HuH-7.5 (cell line): ENCODE measurements at places on chromosomes 2 and 18.

GRCh38 chr2:69589973-69590652, 53.4 kb downstream of the AAK1 start:
- DNase-seq = no peak

GRCh38 chr18:48933578-48934414, 17.0 kb downstream of the SMAD7 start:
- DNase-seq = no peak

DNA sequence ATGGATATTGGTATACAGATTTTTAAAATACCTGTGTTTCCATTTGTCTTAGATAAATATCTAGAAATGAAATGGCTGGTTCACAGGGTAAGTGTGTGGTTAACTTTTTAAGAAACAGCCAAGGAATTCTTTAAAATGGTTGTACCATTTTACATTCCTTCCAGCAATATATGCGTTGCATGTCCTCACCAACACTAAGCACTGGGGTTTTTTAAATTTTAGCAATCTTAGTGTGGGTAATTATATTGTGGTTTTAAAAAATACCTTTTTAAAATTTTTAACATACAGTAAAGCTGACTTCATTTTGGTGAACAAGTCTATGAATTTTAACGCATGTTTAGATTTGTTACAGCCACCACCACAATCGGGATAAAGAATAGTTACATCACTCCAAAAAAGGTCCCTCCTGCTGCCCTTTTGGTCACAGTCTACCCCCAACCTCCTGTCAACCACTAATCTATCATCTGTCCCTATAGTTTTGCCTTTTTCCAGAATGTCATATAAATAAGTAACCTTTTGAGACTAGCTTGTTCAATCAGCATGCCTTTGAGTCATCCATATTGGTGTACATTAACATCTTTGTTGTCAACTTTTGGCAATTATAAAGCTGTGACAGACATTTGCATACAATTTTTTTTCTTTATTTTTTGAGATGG, 128.1 kb upstream of the MSTN start:
- no peak for DNase-seq

DNA sequence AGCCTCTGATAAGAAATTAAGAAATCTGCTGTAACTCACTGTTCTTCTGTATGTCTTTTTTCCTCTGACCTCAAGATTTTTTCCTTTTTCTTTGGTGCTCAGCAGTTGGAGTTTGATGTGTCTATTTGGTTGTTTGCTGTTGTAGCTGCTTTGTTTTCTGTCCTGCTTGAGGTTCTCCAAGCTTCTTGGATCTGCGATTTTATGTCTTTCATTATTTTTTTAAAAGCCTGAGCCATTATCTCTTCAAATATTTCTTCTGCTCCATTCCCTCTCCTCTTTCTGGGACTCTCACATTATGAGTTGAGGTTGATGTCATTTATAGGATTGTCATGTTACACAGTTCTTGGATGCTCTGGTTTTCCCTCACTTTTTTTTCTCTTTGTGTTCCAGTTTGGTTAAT, 47.7 kb downstream of the RAMP1 start:
- DNase-seq = no peak

- no peak for DNase-seq
Observed at GRCh38 chr2:171564463-171564862, 42.2 kb downstream of the CYBRD1 start.

GRCh38 chr2:88543541-88544057, 83.7 kb downstream of the EIF2AK3 start:
- DNase-seq = no peak

GRCh38 chr2:73088703-73089102, 17.2 kb upstream of the SFXN5 start:
- DNase-seq = no peak

GRCh38 chr18:64994370-64994769, 756.4 kb upstream of the CDH7 start:
- DNase-seq = no peak

GRCh38 chr2:16155366-16155765, 215.0 kb downstream of the MYCN start:
- DNase-seq = no peak

DNA sequence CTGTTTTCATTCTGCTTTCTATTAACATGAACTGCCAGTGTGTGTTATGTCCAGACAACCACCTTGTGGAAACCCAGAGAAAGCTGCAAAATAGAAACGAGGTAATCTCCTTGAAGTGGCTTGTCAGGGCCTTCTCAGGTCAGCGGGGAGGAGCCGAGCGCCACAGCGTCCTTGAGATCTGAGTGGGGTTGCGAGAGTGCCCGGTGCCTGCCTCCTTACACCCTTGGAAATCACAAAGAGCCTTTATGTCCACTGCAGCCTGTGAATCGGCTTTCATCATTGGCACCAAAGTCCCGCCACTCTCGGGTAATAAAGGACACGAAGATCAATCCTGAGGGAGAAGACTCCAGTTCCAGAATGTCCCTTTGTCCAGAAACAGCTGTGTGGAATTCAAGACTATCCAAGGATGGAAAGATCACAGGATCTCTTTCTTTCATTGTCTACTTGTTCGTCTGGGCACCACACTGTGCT, 135.2 kb downstream of the HRH4 start:
- DNase-seq = no peak

- DNase-seq = no peak
Observed at GRCh38 chr2:194514281-194514680, 1142.7 kb upstream of the SLC39A10 start.

GRCh38 chr2:88098558-88098900, 29.3 kb downstream of the FABP1 start:
- DNase-seq = no peak

GRCh38 chr18:50796495-50796894, 23.3 kb downstream of the MRO start:
- DNase-seq = no peak

DNA sequence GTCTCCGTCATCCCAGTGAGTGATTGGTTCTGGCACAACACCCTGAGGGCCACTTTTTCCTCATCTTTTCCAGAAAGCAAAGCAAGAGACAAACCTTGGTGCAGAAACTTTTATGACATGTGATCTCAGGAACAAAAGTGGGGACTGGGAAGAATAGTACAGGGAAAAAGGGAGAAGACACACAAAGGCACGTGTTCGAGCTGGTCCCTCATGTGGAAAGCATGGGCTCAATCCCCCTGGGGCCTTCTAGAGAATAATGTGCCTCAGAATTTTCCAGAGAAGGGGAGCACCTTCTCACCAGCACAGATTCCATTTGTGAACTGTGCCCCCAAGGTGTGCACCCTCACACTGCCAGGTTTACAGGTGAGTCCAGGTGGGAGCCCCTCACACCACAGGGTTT, 312.6 kb downstream of the FBXO15 start:
- no peak for DNase-seq

DNA sequence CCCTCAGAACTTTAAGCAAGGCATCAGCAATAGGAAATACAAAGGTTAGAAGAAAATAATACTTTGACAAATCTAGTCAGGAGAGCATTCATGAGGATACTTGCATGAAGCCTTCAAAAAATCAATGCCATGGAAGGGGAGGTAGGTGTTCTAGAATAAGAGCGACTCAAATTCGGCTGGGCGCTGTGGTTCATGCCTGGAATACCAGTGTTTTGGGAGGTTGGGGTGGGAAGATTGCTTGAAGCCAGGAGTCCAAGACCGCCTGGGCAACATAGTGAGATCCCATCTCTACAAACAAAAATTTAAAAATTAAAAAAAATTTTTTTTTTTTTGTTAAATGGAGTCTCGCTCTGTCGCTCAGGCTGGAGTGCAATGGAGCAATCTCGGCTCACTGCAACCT, 21.8 kb downstream of the GBX2 start:
- no peak for DNase-seq

DNA sequence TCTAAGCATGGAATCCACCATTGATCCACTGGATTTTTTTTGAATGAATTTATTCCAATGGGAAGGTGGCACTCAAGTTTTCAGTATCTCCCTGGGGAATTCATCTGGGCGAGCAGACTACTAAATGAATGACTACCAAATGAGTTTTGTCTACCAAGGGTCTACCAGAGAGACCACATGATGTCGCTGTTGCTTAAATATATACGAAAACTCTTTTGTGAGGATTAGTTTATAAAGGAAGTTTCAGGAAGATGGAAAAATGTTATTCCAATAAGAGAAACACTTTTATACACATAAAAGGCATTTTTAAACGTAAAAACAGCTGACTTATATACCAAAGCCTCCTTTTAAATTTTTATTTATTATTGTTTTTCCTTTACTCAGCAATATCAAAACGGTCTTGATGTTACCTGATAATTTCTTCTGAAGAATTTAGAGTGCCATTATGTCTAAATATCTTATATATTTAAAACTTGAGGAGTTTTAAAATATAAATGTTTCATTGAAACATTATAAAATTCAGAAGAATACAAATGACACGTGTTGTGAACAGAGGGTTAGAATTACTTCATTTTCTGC, 139.7 kb downstream of the HRH4 start:
- DNase-seq = peak; percentile 16

- DNase-seq = no peak
Observed at GRCh38 chr2:145813481-145813880, 1293.6 kb upstream of the ZEB2 start.

- peak; percentile 31 for DNase-seq
Observed at GRCh38 chr2:182716650-182716979, 558 bp downstream of the DNAJC10 start.

GRCh38 chr2:130972410-130972809, 120.8 kb downstream of the FAM168B start:
- no peak for DNase-seq

GRCh38 chr2:197207106-197207505, 103.5 kb downstream of the ANKRD44 start:
- DNase-seq = no peak

DNA sequence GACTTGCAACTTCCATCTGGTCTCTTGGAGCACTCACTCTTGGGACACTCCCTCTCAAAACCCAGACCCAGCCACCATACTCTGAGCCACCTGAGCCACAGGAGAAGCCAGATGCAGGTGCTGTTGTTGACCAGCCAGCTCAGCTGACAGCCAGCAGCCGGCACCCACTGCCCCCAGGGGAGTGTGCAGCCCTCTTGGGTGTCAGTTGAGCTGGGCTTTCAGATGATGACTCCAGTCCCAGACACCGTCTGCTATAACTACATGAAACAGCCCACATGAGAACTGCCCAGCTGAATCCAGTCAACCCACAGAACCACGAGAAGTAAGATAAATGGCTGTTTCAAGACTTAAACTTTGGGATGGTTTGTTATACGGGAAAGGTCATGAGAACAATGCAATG, 10.7 kb upstream of the IGFBP2 start:
- no peak for DNase-seq

DNA sequence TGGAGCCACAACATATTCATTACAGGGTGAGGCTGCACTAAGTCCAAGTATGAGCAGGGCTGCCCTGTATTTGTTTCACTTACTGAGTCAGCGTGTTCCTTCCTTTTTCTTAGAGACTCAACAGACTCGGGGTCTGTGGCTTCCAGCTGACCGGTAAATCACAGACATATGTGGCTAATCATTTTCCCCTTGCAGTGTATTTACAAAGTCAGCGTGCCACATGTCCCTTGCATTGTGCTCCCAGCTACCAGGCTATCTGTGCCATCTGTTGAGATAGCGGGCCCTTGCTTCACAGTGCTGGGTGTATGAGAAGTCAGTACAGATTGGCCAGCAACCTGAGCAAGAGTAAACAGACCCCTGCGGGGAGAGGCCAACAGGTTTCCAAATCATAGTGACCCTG, 254.3 kb downstream of the LRRTM1 start:
- DNase-seq = no peak

- DNase-seq = no peak
Observed at GRCh38 chr18:79630281-79631095, 49.1 kb upstream of the CTDP1 start.

DNA sequence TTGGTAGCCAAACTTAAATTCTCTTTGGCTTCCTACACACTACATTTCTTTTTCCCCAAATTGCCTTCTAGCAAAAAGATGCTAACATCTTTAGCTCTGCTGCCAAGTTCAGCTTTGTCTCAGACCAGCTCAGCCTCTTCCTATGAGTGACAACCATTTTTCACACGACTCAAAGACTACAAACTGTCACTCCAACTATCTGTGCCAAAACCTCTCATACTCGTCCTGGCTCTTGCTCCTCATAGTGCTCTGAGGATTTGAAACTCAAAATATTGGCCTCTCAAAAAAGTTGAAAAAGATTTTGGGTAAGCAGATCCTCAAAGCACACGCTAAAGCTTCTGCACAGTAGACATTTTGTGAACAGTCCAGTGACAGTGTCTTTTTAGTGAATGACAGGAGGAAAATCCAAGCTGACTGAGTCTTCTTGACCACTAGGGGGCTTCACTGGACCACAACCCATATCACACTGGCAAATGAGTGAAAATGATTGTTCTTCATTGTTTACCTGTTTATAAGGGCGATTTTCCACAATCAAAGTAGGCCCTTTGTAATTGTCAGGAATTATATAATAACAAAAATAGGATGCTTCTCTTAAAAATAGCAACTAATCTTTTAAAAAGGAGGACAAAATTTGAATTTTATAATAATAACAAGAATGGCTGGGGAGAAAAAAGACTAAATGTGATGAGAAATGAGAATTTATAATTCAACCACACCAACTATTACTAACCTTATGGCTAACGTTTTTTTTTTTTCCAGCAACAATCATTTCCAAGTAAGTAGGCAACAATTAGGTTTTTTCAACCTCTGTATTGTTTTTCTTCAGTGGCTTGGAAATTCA, 85.5 kb upstream of the PGAP1 start:
- peak; percentile 63 for DNase-seq

DNA sequence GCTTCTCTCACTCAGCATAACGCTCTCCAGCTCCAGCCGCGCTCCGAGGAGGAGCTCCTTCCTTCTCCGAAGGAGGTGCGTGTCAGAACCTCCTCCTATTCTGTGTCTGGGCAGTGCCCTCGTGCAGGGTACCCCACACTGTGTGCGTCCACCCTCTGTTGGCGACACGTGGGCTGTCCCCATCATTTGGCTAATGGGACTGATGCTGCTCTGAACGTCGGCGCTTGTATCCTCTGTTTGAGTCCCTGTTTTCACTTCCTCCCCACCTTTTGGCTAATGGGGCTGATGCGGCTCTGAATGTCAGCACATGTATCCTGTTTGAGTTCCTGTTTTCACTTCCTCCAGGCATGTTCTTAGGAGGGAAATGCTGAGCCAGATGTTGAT, 22.2 kb downstream of the KCNG2 start:
- no peak for DNase-seq

DNA sequence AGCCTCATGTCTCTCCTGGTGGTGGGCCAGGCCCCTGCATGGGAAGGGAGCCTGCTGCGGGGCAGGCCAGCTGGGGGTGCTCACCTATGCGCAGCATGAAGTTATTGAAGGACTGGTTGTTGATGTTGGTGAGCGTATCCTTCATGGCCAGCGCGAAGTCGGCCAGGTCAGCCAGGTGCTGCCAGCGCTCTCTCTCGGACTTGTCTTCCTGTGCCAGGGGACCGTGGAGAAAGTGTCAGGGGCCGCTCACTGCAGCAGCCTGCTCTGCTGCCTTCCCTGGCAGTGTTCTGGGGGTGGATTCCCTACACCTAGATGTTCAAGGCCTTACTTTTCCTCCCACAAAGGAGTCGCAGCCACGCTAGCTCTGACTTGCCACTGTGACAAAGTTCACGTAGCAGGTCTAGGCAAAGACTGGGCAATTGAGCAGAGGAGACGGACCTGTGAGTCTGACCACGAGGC, 28.2 kb downstream of the CENPO start:
- DNase-seq = no peak
